ENCODE measurements at places on chromosomes 3 and 15. TPM values are rescaled to one million over a fixed set of nuclear protein-coding genes. Genes with fewer than 3 reads are reported as not detected.

Gene ITGB5
- 251 TPM for total RNA-seq

GRCh38 chr3:76011121-76011520 lies 225.8 kb upstream of the ZNF717 start:
- no peak for DNase-seq

Gene CYP1A2
- total RNA-seq, result not detected

Gene ZNF774
- total RNA-seq, result 2.3 TPM

DNA sequence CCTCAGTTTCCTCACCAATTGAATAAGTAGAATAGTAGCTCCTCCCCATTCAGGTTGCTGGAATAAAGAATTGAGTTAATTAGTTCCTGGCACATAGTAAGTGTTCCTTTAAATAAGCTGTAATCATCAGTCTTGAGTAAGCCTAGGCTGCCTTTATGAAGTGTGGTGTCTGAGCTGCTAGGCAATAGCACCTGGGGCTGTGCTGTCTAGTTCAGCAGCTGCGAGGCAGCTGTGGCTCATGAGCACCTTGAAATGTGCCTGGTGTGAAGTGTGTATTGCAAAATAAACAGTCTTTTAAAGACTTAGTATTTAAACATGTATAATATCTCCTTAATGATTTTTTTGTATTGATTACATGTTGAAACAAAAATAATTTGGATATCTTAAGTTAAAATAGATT lies 77.6 kb downstream of the TOP2B start:
- no peak for DNase-seq

Gene RASGRF1
- 0.67 TPM for total RNA-seq

Gene MCF2L2
- total RNA-seq, result 13.7 TPM

DNA sequence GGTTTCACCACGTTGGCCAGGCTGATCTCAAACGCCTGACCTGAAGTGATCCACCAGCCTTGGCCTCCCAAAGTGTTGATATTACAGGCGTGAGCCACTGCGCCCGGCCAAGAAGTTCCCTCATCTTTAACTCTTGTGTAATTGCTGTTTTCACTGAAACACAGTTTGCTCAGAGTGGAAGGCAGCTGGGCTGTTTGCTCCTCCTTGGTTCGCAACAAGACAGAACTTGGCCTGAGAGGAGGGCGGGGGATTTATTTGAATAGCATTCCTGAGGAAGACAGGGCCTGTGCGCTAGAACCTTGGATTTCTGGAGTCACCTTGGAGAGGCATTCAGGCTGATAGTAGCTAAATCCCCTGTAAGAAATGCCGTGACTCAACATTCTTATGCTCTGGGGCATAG lies 226.7 kb upstream of the MCTP2 start:
- no peak for DNase-seq
